Erythroblast (primary cell): ENCODE measurements at places on chromosomes 1 and 21.

- no peak for DNase-seq
These were observed 9.0 kb downstream of the CFAP298 start for GRCh38 chr21:32603131-32603530.

DNA sequence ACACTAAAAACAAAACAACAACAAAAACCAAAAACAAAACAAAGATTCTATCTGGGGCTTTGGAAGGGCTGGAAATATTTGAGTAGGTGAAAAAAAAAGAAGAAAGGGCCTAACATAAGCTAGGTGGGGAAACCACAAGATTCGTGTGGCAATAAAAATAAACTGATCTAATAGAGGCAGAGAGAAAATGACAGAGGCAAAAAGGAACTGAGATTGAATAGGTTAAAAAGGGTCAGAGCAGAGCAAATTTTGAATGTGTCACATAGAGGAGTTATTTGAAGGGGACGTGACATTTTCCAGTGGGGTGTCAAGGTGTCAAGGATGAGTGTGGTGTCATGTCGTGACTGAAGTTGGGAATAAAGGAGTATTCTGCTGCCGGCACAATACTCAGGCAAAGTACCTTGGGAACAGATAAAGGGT is 65.2 kb upstream of the RALGPS2 start:
- no peak for DNase-seq

DNA sequence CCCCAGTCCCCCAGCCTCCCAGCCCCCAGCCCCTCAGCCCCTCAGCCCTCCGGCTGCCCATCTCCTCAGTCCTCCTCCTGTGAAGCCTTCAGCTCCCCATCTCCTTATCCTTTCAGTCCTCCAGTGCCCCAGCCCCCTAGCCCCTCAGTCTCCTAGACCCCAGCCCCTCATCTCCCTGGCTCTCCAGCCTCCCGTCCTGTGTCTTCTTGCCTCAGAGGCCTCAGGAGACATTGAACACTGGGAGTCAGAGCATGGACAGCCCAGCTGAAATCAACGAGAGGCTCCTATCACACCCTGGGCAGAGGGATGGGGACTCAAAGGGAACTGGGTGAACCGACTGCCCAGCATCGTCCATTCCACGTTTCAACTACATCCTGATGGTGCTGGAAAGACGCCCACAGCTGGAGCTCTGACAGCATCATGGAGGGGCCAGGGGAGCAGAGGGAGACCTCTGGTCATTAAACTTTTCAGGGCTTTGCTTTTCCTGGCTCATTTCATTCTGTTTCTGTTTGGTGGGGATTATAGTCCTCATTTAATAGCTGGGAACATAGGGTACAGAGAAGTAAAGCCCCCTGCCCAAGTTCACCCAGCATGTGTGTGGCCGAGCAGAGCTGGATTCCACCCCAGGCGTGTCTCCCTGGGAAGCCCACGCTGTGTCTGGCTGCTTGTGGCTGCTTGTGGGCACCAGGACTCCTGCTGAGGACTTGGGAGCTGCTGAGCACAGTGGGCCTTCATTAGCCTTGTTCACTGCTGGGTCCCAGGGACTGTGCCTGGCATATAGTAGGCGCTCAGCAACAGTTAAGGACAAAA is 396.7 kb downstream of the PTPRU start:
- no peak for DNase-seq

DNA sequence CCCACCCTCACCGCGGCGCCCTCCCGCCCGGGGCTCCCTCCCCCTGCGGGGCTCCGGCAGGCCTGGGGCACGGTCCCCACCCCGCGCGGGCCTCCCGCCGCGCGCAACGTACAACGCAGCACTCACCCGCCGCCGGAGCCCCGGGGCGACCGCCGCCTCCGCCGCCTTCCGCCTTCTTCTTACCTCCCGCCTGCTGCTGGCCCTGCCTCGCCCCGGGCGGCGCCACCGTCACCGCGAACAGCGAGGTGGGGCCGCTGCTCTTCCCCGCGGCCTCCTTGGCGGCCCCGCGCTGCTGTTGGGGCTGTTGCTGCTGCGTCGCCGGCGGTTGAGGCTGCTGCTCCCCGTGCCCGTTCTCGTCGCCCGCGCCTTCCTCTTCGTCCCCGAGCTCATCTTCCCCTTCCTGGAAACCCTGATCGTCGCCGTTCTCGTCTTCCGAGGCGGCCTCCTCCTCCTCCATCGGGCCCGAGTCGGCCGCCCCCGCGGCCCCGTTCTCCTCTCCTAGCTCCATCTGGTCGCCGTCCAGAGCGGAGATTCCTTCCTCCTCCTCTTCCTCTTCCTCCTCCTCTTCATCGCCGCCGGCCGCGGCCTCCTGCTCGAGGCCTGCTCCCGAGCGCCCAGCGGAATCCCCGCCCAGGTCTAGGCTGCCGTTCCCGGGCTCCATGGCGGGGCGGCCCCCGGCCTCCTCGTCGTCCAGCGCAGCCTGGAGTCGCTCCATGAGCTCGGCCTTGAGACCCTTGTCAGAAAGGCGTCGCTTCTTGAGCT is 671 bp downstream of the HNRNPU start:
- DNase-seq = peak; percentile 88

- no peak for DNase-seq
These were observed 12.1 kb downstream of the MCM3AP start for GRCh38 chr21:46273341-46273740.

DNA sequence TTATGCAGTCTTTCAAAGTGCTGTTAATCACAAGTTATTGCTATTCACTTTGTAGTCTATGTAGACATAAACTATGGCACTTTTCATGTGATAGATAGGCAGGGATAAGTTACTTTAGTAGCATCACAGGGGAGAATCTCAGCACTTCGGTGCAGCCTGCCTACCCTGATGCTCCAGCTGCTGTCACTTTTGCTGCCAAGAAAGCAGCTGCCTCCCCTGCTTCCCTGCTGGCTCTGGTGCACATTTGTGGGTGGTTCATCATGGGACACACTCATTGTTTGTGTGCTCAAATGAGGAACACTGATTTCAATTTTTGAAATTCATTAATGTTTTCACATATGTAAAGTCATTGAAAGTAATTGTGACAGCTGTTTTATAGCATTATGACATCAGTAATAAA is 272.6 kb downstream of the S1PR1 start:
- no peak for DNase-seq

DNA sequence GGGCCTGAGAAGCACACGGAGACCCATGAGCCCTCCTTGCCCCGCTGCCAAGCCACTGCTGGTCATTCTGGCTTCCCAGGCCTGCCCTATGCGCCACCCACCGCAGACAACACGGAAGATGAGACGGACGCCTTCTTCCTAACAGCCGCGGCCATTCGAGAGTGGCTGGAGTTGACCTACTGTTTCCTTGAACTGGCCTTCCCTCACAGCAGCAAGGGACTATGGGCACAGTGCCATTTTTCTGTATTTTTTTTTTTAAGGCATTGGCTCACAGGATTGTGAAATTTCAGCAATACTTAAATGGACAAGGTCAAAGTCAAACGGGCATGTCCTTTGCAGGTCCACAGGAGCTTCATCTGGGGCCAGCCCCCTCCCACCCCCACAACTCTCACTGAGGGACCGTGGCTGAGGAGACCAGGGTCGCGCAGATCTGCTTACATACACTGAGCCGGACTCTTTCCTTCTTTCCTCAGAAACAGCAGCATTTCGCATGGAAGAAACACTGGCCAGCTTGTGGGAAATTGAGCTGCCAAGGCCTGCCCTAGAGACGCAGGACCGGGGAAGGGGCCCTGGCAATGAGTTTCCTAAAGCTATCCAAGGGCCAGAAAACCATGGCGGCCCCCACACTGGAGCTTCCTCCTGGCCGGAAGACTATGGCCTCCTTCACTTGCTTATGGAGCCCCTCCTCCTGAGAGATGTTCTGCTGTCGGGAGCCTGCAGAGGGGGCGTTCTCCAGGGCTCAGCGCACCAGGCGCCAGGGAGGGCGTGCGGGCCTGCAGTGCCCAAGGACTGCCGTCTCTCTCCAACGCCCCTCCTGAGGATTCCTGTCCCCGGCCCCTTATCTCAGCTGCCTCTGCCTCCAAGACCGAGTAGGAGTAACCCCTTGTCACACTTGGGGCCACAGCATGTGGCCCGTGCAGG is 98.9 kb downstream of the PGBD5 start:
- no peak for DNase-seq
